Femur (tissue), 1 donor: ENCODE measurements at places on chromosomes 5 and 9.
A peak's percentile ranks its signal among the peaks of the same experiment; 100 is the strongest.

DNA sequence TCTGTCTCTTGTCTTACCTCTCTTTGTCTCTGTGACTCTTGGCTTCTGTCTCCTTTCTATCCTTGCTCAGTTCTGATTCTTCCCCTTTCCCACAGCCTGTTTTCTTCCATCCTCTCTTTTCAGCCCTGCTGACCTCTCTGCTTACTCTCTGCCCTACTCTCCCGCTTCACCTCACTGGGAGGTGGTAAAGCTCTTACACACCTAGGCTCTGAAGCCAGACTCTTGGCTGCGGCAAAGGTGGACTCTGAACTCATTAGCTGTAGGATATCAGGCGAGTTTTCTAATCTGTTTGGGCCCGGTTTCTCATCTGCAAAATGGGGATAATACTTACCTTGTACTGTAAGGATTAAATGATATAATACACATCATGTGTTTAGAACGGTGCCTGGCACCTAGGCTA lies 11.1 kb downstream of the PCDH1 start:
- no peak for DNase-seq

DNA sequence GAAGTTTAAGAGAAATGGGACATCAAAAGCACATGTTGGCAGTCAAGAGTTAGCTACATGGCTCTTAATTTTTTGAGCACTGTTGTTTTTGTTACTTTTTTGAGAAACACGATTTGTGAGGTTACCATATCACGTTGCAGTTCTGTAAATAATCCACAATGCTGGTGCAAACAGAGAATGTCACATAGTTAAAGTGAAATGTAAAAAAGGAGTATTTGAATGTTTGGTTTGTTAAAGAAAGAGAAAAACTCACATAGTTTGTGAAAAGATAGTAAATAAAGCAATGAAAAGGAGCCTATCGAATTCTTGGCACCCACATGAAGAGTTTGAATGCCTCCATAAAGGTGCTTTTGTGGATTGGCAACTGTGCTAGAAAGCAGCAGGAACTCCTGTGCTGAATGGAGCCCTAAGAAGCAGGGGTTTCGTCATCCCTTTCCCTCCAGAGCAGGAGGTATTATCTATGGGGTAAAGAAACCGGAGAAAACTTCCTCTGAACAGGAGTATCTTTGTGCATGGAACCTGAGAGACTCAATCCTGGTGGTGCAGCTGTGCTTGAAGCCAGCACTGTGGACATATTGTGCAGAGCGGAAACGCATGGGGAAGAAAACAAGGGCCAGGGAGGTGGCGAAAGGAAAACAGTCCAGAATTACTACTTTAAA lies 148.5 kb upstream of the OTULINL start:
- DNase-seq = no peak

- DNase-seq = no peak
Measured at GRCh38 chr5:33588654-33589372, 148.0 kb downstream of the TARS1 start.

DNA sequence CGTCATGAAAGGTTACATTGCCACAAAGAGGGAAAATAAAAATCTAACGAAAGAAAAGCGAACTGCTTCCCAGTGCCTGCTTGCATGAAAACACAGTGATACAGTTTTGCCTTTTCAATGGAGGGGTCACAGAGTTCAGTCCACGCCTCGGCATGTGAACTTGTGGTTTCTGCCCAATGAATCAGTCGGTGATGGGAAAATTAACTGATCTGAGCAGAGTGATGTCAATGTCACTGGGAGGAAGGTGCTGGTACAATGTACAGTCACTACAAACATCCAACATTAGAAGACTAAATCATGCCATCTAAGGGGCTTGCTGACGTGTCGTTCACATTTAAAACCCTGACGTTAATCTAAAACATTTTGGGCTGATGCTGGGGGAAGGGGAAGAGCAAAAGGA lies 151.8 kb upstream of the MSX2 start:
- no peak for DNase-seq

DNA sequence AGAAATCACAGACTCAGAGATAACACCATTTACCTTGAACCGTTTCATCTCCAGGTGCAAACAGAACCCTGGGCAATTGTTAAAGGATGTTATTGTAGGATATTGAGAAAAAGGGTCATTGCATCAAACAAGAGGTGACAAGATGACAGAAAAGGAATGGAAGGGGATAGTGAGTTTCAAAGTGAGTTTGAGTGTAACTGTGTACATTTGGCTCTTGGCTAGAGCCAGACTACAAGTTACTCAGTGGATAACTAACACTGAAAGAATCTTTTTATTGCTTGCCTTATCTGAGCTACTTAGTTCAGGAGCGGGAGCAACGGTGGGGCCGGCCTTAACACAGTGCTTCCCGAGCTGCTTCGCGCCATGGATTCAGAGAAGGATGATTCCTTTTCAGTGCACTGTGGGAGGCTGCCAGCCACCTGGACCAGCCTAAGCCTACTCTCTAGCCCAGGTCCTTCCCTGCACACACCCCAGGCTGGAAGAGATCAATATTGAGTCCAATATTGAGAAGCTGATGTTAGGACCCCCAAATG lies 193.4 kb downstream of the ATPSCKMT start:
- DNase-seq = no peak

GRCh38 chr9:4318741-4319140 lies 18.9 kb upstream of the GLIS3 start:
- DNase-seq = no peak

GRCh38 chr9:98993570-98993945 lies 49.9 kb downstream of the COL15A1 start:
- DNase-seq = peak; percentile 45

GRCh38 chr5:33476992-33477391 lies 36.2 kb downstream of the TARS1 start:
- no peak for DNase-seq

GRCh38 chr9:130862747-130863146 lies 27.7 kb downstream of the ABL1 start:
- no peak for DNase-seq

- no peak for DNase-seq
Measured at GRCh38 chr9:20237686-20238085, 384.6 kb downstream of the MLLT3 start.

DNA sequence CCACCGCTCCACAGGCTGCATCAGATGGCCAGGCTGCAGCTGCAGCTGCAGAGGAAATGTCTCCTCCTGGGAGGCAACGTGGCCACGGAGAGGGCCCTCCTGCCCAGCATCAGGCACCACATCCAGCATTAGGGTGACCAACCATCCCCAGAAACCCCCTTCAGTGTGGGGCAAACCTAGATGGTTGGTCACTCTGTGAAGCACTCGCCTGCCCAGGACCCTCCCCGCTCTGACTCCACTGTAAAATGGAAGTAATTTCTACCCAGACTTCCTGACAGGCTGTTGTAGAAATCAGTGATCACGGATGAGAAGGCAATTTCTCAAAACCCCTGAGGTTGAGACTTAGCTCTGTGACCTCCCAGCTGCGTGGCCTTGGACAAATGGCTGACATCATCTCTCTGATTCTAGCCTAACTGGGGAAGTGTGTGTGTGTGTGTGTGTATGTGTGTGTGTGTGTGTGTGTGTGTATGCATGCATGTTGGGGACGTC lies 31.6 kb downstream of the B4GALT1 start:
- DNase-seq = peak; percentile 76

GRCh38 chr5:16140417-16140816 lies 39.2 kb downstream of the MARCHF11 start:
- DNase-seq = no peak

DNA sequence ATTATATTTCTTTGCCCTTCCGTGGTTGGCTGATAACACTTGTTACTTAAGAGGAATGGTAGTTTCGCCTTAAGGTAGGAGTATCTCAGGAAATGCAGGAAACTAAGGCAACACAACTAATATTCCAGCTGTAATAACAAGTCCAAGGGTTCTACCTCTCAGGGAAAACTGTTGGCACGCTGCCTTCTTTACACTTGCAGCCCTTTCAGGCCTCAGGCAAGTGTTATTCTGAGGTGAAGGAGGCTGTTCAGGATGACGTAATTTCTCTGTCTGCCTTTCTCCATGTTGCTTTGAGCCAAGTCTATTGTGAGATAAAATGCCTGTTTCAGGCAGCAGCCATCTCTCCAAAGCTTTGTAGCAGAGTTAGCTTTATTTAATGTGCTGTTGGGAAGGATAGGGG lies 38.0 kb downstream of the VCAN start:
- peak; percentile 65 for DNase-seq

DNA sequence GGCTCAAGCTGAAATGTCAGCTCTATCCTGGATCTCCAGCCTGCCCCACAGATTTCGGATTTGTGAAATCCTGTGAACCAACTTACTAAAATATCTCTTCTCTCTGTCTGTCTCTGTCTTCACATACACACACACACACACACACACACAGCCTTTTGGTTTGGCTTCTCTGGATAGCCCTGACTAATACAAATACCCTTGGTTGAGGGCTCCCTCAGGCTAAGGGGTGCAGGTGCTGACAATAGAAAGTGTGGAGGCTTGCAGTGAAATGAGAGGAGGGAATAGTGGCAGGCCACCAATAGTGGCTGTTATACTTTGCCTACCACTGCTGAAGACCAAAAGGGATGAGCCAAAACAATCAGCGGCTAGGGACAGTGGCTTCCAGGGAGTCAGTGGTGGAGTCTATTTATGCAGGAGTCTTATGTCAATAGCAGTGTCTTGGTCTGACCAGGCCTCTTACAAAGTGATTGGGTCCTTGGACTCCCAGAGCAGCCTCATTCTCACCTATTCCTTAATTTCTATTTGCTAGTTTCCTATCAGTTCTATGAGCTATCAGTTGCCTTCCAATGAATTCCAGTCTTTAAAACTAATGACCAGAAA lies 93.2 kb upstream of the GAS1 start:
- no peak for DNase-seq

- no peak for DNase-seq
Measured at GRCh38 chr9:106277966-106278365, 583.6 kb downstream of the TMEM38B start.

GRCh38 chr5:151924564-151925301 lies at the start of gene GLRA1:
GLRA1 (minus strand) TSS chr5:151924851; CDS start chr5:151924549, 302 bp downstream.
- peak; percentile 72 for DNase-seq

DNA sequence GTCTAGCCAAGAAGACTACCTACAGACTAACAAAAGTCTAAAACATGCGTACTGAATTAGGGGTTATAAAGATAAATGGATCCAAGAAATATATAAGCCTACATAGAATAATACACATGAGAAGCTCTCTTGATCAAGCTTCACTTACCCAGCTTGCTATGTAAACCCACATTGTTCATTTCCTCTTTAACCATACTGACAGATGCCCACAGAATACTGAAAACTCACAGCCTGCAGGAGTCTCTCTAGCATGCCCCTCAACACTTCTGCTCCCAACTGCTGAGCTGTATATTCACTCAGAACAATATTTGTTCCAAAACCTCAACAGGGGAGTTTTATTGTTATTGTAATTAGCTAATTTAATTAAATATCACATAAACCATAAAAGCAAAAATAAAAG lies 52.4 kb downstream of the RFX3 start:
- no peak for DNase-seq

DNA sequence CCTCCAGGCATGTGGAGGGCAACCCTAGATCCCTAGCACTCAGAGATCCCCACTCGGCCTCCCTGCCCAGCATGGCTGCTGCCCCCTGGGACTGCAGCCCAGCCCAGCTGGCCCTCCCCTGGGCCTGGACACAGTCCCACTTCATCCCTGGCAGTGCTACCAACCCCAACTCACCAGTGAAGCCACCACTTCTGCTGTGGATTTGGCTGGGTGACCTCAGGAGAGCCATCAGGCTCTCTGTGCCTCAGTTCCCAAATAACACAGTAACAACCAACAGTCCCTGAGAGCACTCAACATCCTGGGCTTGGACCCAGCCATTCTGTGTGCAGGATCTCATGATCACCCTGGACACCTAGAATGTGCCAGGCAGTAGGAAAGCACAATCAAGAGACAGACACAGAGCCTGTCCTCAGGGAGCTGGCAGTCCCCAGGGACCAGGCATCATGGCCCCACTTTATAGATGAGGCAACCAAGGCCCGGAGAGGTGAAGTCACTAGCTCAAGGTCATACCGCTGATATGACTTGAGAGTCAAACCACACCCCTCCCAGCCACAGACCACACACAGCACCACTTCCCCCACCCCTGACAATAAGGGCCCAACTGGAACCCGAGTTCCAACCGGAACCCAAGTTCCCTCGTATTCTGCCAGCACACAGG lies 4.7 kb upstream of the PSMB7 start:
- DNase-seq = no peak

GRCh38 chr9:27569406-27569805 lies 3.9 kb downstream of the C9orf72 start:
- DNase-seq = no peak

DNA sequence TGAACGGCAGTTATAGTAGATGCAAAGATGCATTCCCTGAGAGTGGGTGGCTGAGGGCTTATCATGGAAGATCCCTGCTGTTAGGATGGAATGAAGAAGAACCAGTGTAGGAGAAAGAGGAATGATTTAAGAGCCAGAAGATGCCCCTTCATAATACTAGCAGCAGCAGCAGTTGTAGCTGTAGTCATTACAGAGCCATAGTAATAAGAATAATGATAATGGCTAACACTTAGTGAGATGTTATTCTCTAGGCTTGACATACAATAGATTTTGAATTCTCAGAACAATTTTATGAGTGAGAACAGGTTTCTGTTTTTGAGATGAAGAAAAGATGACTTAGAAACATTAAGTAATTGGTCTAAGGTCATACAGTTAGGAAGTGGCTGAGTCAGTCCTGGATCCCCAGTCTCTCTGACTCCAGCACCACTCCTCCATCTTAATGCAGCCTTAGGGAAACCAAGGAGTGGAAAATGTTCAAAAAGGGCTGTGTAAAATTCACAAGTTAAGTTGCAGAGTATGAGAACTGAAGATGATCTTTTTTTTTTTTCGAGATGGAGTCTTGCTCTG lies 459.4 kb upstream of the SGCD start:
- DNase-seq = no peak

DNA sequence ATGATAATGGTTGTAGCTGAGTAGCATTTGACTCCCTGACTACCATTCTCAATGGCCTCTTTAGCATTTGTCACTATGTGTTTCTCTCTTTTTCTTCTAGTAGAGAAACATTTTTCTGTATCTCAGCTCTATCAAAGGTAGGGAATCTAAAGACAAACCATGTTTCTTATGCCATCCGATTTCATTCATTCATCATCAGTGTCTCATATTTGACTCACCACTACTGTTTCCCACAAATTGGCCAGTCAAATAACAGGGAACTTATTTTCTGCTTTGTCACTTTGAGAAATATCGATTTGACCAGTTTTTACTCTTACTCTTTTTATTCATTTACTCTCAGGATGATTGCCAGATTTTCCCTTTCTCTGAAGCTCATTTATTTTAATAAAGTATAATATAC lies 282.3 kb downstream of the TMEM167A start:
- DNase-seq = no peak

GRCh38 chr5:14664270-14665100 lies at the start of gene OTULIN:
OTULIN (plus strand) TSS chr5:14664718; CDS start chr5:14664826, 108 bp downstream.
- DNase-seq = peak; percentile 95
